ENCODE measurements at places on chromosomes 12 and 14.

- DNase-seq: no peak
These were observed 84.7 kb downstream of the NUAK1 start for GRCh38 chr12:106054049-106054448.

GRCh38 chr14:99447739-99448138 is 32.9 kb downstream of the SETD3 start:
- DNase-seq: no peak

DNA sequence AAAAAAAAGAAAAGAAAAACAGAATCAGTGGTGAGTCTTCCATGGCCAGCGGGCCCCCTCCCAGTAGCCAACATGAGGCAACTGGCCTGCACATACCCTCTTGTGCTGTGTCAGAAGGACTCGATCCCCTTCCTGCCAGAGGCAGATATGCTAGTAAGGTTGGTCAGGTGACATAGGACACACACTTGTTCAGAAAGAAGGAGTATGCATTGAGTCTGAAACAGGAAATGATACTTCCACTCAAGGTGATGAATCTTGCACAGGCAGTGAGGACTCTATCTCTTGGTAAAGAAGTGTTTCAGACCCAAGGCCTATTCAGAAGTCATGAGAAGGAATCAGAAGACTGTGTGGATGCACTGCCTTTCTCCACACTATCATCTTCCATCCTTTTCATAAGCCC is 269.7 kb upstream of the FAR2 start:
- no peak for DNase-seq

- DNase-seq: peak; percentile 21
These were observed 69.4 kb upstream of the RHOJ start for GRCh38 chr14:63134801-63135200.

DNA sequence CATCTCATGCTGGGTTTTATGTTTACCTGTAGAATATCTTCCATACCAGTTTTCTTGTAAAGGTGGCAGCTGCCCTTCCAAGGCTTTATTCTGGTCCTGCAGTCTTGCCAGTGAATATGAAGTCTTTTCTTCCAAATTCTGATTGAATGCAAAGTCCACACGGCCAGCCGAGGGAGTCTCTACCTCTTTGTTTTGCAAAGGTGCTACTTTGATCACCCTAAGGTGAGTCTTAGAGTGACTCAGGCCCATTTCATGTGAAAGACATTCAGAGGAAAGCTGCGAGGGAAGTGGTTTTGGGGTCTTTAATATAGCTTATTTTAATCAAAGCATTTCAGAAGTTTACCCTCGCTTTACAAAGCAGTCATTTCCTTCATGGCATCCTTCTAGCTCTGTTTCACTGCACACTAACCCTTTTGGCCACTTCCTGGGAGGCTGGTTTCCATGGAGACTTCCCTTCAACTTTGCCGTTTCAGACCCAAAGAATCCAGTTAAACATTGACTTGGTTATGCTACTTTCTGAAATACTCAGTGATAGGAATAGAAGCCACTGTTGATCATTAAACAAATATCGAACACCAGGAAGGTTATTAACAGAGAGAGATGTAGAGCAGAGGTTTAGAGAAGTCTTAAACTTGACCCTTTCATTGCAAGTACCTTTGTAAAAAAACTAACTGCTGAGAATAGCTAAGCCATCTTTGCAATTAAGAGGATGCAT is at the start of gene CCDC198:
TSS of gene CCDC198 (minus strand) at position 391 of the 715 bp plus-strand sequence. CDS start at position 249, 142 bp downstream.
- DNase-seq: no peak

GRCh38 chr12:12511021-12511783 is 51.5 kb downstream of the DUSP16 start:
- no peak for DNase-seq

GRCh38 chr14:81367563-81367962 is 32.6 kb downstream of the STON2 start:
- no peak for DNase-seq

DNA sequence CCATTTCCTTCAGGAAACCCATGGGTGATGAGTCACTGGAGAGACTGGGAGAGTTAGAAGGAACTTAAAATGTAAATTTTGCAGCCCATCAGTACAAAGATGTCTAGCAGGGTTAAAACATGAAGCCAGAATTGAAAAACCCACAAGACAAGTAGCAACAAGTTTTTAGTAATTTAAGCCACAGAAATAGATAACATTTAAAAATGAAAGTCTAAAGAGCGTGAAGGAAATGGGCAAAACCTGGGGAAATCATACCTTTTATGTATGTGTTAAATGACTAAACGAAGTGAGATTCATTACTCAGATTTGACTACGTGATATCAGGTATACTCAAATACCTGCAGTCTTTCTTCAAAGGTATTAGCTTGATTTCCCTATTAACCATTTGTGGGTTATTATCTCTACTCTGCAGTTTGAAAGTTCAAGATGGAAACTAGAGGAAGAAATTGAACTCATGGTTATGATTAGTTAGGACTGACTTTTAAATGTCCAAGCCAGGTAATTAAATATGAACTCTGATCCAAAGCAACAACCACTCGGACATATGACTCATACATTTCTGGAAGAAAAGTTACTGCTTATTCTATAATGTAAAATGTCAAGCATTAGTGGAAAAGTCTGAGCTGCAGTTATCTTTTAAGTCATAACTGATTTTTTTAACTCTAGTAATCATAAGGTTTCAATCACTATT is 84.1 kb downstream of the ITPR2 start:
- DNase-seq: no peak

DNA sequence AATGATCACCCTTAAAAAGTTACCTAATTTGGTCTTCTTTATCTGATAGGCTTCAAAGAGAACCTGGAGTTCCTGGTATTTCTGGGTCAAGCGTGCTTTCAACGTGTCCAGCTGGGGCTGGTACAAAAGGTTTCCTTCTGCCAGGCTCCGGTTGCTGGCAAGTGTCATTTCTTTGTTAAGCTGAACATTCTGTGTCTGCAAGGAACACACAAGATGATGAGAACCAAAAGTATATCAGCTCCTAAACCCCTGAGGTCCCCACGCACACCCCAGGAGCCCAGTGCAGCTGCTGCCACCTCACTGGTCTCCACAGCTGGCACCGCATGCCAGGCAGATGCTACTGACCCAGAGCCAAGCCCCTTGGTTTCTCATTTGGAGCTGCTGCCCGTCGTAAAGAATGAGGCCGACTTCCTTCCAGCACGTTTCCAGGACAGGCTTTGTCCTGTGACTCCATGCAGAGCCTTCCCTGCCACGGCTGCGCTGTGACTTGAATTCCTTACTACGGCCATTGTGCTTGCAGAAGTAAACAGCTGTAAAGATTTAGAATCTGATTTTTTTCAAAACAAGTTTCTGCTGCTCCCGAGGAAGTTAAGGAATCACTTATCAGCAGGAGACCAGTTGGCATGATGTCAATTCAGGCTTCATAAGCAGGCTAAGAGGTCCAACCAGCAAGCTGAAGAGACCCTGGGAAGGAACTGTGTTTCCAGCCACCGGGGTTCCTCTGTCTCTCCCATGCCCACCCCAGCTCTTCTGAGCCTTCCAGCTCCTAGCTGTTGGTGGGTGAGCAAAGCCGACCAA is 24.9 kb downstream of the VPS37B start:
- DNase-seq: peak; percentile 76

GRCh38 chr12:125889742-125890141 is 824.5 kb downstream of the AACS start:
- DNase-seq: no peak

- no peak for DNase-seq
These were observed at the start of gene SYCP3 for GRCh38 chr12:101738920-101739665. SYCP3 (minus strand) TSS chr12:101739462; CDS start chr12:101737935, 1,527 bp downstream.

GRCh38 chr12:65330331-65330730 is 51.8 kb downstream of the MSRB3 start:
- DNase-seq: peak; percentile 27

- DNase-seq: no peak
These were observed 379.8 kb upstream of the PRICKLE1 start for GRCh38 chr12:42969355-42969754.

All from eye (tissue), 1 donor.